ENCODE measurements at places on chromosomes 13 and 19. TPM values are rescaled to one million over a fixed set of nuclear protein-coding genes. Genes with fewer than 3 reads are reported as not detected.

Gene UNC13A
- total RNA-seq, result 0.22 TPM

Gene NLRP9
- total RNA-seq, result not detected

Gene FPR3
- total RNA-seq, result 0.61 TPM

Gene URAD
- total RNA-seq, result not detected

Gene ZNF419
- total RNA-seq, result 4.4 TPM

Gene GDF15
- total RNA-seq, result not detected

Gene ICAM5
- 1.6 TPM for total RNA-seq

Gene DEDD2
- total RNA-seq, result 30.2 TPM

Gene FCAR
- 0.61 TPM for total RNA-seq

Gene ZNF570
- total RNA-seq, result 2.7 TPM

Gene PDX1
- total RNA-seq, result not detected

Gene GNG7
- total RNA-seq, result 1.7 TPM

Gene KIR2DL3
- not detected for total RNA-seq

Gene KIR2DL1
- not detected for total RNA-seq

Gene CGB3
- total RNA-seq, result not detected

Gene RGS9BP
- total RNA-seq, result 0.26 TPM

Gene FGF22
- total RNA-seq, result 0.38 TPM

Gene RFPL4A
- not detected for total RNA-seq

Gene NLRP11
- not detected for total RNA-seq

Gene S1PR4
- 0.53 TPM for total RNA-seq
